ENCODE measurements at places on chromosomes 7 and 10. TPM values are rescaled to one million over a fixed set of nuclear protein-coding genes. Genes with fewer than 3 reads are reported as not detected.
A peak's percentile ranks its signal among the peaks of the same experiment; 100 is the strongest.

GRCh38 chr7:157739650-157740049 lies 402.8 kb downstream of the DNAJB6 start:
- DNase-seq: no peak
- H3K27me3 ChIP-seq: no peaks in the 10 kb centered on the region
- H3K27ac ChIP-seq: no peak overlapping the region
- H3K36me3 ChIP-seq: no peaks in the 10 kb centered on the region

DNA sequence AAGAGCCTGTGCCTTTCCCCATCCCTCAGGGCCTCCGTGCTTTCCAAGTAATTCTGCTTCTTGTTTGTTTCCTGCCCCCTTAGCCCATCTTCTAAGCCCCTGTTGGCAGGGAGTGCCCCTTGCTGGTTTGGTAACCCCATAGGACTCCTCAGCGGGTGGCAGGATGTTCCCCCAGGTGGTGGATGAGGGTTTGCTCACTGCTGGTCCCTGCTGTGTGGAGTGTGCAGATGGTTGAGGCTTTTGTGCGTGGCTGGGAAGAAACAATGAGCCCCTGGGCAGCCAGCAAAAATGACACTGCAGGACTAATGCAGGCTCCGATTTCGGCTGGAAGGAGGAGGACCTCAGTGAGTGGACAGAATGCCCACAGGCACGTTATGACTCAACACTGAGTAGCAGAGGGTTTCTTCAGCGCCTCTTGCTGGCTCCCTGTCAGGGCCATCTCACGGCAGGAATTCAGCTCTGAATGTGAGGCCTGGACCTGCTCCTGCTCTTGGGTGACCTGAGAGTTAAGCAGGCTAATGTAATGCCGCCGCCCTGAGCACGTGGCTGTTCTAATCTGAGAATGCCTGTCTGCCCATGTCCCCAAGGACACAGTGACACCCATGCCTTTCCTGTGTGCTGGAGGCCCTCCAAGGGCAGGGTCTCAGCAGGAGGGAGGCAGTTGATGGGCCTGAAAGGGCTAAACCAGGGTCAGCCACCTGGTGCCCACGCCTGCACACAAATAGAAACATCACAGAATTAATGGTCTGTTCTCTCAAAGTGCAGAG lies 16.6 kb downstream of the BAG3 start:
- peak; percentile 66 for DNase-seq
- peaks cover 17% of the 10 kb centered on the region for H3K4me1 ChIP-seq
- peak overlapping the region; percentile 48 for H3K27ac ChIP-seq
- H3K4me3 ChIP-seq: no peak overlapping the region
- no peaks in the 10 kb centered on the region for H3K27me3 ChIP-seq

The LHFPL3 gene
- not detected for polyA plus RNA-seq

GRCh38 chr10:128186959-128187787 lies 61.0 kb upstream of the MKI67 start:
- no peaks in the 10 kb centered on the region for H3K27me3 ChIP-seq
- DNase-seq: no peak
- H3K4me1 ChIP-seq: no peaks in the 10 kb centered on the region
- no peaks in the 10 kb centered on the region for H3K36me3 ChIP-seq

- H3K4me1 ChIP-seq: peaks cover 12% of the 10 kb centered on the region
- no peak for DNase-seq
- H3K27ac ChIP-seq: no peak overlapping the region
- no peaks in the 10 kb centered on the region for H3K36me3 ChIP-seq
These were observed 63.0 kb upstream of the SP4 start for GRCh38 chr7:21364801-21365271.

The BHLHA15 gene
- 32.5 TPM for polyA plus RNA-seq

DNA sequence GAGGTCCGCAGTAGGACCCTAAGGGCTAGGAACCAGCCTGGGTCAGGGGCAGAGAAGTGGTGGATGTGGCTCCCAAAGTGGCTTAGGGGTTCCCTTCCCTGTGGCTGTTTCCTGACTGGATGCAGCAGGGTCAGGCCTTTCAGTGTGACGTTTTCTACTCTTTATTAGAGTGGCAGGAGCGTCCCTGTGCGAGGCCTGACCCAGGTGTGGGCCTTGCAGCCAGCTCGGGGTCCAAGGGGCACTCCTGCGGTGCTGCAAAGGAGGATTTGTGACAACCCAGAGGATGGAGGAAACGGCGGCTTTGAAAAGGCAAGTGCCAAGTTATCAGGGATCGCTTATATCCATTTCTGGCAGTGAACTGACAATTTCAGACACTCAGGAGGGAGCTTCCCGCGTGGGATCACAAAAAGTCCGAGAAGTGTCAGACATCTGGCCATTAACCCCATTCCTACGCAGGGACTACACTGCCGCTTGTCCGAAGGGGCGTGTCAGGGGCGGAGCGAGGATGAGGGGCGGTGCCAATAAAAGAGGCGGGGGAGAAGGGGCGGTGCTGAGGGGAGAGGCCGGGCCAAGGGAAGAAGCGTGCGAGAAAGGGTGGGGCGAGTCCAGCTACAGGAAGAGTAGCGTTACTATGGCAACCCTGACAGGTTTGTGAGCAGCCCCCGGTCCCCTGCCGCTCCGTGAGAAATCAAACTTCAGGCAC lies 98.8 kb upstream of the ZNF722 start:
- peak overlapping the region; percentile 49 for H3K4me3 ChIP-seq
- no peaks in the 10 kb centered on the region for H3K4me1 ChIP-seq
- peak; percentile 72 for DNase-seq
- H3K36me3 ChIP-seq: no peaks in the 10 kb centered on the region
- no peaks in the 10 kb centered on the region for H3K27me3 ChIP-seq
- H3K27ac ChIP-seq: no peak overlapping the region

- no peaks in the 10 kb centered on the region for H3K36me3 ChIP-seq
- DNase-seq: no peak
- H3K27me3 ChIP-seq: no peaks in the 10 kb centered on the region
- H3K4me3 ChIP-seq: no peak overlapping the region
These were observed 70.8 kb downstream of the TCF7L2 start for GRCh38 chr10:113020838-113021237.

The PCLO gene
- polyA plus RNA-seq: 5.1 TPM

DNA sequence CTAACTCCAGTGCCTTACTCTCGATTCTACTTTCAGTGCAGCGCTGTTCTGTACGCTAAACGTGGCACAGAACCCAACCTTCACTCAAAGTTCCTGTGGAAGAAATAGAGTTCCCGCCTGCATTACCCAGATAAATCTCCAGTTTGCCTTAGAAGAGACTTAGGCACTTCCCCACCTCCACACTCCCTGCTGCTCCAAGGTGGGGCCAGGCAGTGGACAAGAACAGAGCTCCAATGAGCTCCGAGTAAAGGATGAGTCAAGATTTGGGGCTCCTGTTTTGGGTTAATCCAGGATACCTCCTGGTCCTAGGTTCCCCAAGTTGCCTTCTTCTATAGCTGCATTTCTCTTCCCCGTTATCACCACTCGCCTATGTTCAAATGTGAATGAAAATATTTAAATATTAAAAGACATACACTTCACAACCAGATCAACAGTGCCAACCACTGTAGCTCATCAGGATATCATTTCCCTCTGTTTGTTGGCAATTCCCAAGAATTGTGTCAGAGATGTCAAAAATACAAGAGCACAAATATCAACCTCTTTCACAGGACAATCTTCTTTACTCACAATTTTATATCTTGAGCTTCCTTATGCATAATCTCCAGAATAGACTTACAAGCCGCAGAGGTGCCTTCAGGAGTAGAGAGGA lies 48.0 kb downstream of the MALSU1 start:
- no peak for DNase-seq
- no peaks in the 10 kb centered on the region for H3K36me3 ChIP-seq
- no peak overlapping the region for H3K4me3 ChIP-seq
- H3K4me1 ChIP-seq: no peaks in the 10 kb centered on the region
- no peak overlapping the region for H3K27ac ChIP-seq

- DNase-seq: no peak
- H3K36me3 ChIP-seq: no peaks in the 10 kb centered on the region
- no peak overlapping the region for H3K4me3 ChIP-seq
These were observed 18.2 kb downstream of the CALML5 start for GRCh38 chr10:5481121-5481520.
